Right atrium auricular region (tissue), 2 donors: ENCODE measurements at places on chromosomes 1 and 21.

DNA sequence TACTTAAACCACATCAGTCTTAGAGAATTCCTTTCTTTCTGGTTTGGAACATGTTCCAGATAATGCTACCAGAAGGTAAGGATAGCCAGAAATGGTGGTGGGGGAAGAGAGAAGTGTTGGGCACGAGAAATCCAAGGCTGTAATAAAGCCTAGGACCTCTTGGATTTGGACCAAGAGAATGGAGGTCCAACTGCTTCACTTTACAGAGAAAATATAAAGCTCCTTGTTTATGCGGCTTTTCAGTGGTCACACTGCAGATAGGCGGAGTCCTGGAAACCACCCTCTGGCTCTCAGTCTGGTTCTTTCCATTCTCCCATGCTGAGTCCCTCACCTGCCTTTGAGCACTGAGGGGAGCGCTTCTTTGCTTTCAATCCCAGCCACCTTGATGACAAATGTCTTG lies 87.8 kb downstream of the ADCY10 start:
- DNase-seq: no peak

GRCh38 chr1:173553312-173553711 lies 49.6 kb downstream of the SLC9C2 start:
- DNase-seq: no peak

GRCh38 chr1:66046415-66046814 lies 253.7 kb downstream of the PDE4B start:
- DNase-seq: no peak

GRCh38 chr1:157025385-157025784 lies 20.2 kb downstream of the ARHGEF11 start:
- no peak for DNase-seq

- DNase-seq: no peak
Observed at GRCh38 chr1:61083013-61083806, 849 bp downstream of the NFIA start.

- DNase-seq: no peak
Observed at GRCh38 chr1:101121975-101122374, 96.4 kb upstream of the DPH5 start.

- no peak for DNase-seq
Observed at GRCh38 chr1:8097077-8097799, 71.1 kb upstream of the ERRFI1 start.

GRCh38 chr1:12052008-12052573 lies 11.0 kb upstream of the TNFRSF8 start:
- peak; percentile 81 for DNase-seq

GRCh38 chr1:235648407-235648907 lies 1.1 kb downstream of the GNG4 start:
- peak; percentile 47 for DNase-seq

GRCh38 chr1:23574265-23574754 lies 15.0 kb upstream of the ID3 start:
- no peak for DNase-seq

GRCh38 chr1:101203820-101204540 lies 32.8 kb upstream of the S1PR1 start:
- no peak for DNase-seq

GRCh38 chr1:204475656-204476432 lies 18.8 kb downstream of the PIK3C2B start:
- DNase-seq: no peak

DNA sequence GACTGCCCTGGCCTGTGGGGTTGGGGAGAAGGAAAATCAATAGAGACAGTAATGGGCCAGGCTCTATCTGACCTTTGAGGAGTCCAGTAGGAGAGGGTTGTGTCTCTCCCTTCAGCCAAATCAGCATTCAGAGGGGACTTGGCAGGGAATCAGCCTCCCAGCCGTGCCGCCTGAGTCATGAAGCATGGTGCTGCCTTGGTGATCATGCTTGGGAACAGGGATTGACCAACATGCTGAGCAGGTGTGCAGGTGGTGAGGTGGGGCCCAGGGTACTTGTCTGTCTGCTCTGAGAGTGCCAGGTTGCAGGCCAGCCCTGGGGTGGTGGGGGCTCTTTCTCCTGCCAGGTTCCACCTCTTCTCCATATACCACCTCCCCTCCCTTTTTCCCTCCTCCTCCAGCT lies 58.9 kb upstream of the TLR5 start:
- no peak for DNase-seq

GRCh38 chr1:37393173-37394120 lies 80.9 kb upstream of the ZC3H12A start:
- no peak for DNase-seq

DNA sequence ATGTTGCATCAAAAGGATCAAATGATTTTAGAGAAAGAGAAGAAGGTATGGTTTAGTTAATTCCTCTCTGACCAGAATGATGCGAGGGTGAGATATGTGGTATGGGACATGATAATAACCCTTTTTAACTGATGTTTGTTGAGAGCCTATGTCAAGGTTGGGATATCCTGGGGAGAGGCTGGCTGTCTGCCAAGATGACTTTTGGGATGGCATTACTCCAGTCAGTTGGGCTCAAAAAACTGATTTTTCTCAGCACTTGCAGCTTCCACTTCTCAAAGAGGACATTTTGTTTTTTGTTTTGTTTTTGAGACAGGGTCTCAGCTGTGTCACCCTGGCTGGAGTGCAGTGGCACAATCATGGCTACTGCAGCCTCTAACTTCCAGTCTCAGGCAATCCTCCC lies 17.7 kb upstream of the STX12 start:
- DNase-seq: no peak

GRCh38 chr21:42227909-42228708 lies 9.2 kb downstream of the ABCG1 start:
- peak; percentile 96 for DNase-seq

- no peak for DNase-seq
Observed at GRCh38 chr1:67957066-67957465, 93.4 kb downstream of the DIRAS3 start.

- no peak for DNase-seq
Observed at GRCh38 chr1:211734791-211735190, 59.4 kb upstream of the NEK2 start.

DNA sequence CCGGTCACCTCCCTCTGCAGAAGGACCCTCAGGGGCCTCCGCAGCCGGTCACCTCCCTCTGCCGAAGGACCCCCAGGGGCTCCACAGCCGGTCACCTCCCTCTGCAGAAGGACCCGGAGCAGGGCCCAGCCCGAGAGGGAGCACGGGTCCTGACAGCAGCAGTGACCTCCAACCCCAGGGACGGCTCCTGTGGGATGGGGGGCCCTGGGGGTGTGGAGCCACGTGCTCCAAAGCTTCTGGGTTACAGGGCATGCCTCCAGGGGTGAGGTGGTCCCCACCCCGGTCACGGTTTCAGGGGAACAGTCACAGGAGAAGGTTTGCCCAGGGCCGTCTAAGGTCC lies 40.3 kb downstream of the SLC19A1 start:
- no peak for DNase-seq

GRCh38 chr1:93447481-93448291 lies at the start of gene FNBP1L:
Gene FNBP1L, plus strand, starts transcription at chr1:93448118. Its CDS starts 164 bp downstream, at chr1:93448282.
- DNase-seq: no peak

- DNase-seq: no peak
Observed at GRCh38 chr1:109942434-109942833, 31.8 kb downstream of the CSF1 start.

GRCh38 chr1:111619635-111620440 lies at the start of gene RAP1A:
Gene RAP1A, plus strand, starts transcription at chr1:111619789. Its CDS starts 71,572 bp downstream, at chr1:111691361.
- DNase-seq: peak; percentile 94

DNA sequence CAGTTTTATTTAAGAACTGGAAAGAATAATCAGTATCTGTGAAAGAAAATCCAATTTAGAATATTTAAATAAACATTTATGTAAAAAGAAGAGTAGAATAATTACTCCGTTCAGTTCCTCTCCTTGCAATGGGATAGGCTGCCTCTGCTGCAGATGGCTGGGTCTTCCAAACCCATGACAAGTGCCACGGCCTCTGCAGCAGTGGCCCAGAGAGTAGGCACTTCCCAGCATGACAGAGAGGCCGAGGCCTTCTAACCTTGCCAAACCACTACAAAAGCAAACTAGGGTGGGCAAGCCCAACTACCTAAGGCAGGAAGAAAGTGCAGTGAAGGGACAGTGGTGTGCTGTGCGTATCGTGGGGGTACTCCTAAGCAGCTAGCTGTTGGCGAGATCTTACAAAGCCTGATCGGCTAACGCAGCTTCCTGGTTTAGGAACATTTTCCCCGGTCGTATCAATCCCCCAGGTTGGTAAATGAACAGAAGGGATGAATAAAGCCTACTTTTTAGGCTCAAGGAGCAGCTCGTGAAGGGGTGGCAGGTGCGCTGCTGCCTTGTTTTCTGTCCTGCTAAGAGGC lies 14.5 kb downstream of the ICMT start:
- no peak for DNase-seq

- DNase-seq: no peak
Observed at GRCh38 chr1:171457412-171457811, 27.9 kb upstream of the PRRC2C start.

- DNase-seq: no peak
Observed at GRCh38 chr1:167342846-167343245, 122.2 kb downstream of the POU2F1 start.

- no peak for DNase-seq
Observed at GRCh38 chr1:230948301-230948700, 30.4 kb downstream of the TTC13 start.

GRCh38 chr1:107682467-107682866 lies 282.5 kb downstream of the VAV3 start:
- no peak for DNase-seq

- no peak for DNase-seq
Observed at GRCh38 chr1:56688522-56689026, 43.5 kb downstream of the PRKAA2 start.

- no peak for DNase-seq
Observed at GRCh38 chr1:7301664-7301981, 469.5 kb upstream of the VAMP3 start.

GRCh38 chr1:32265846-32266245 lies 14.8 kb downstream of the LCK start:
- DNase-seq: no peak

- no peak for DNase-seq
Observed at GRCh38 chr1:43443197-43443946, 10.4 kb downstream of the HYI start.

DNA sequence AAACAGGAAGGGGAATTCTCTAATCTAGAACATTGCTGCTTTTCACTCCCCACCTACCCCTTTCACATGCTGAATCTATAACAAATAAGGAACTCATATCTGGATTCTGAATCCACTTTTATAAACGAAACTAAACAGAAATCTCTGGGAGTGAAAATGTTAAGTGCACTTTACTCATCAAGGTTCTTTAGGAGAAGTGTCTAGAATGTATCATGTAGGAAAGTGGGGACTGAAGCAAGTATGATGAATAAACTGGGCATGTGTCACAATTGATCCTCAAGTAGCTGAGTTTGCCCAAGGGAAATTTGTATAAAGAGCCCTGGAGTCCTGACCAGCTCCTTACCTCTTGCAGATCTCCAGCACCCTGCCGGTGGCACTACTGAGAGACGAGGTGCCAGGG lies 19.8 kb downstream of the AVPR1B start:
- no peak for DNase-seq

DNA sequence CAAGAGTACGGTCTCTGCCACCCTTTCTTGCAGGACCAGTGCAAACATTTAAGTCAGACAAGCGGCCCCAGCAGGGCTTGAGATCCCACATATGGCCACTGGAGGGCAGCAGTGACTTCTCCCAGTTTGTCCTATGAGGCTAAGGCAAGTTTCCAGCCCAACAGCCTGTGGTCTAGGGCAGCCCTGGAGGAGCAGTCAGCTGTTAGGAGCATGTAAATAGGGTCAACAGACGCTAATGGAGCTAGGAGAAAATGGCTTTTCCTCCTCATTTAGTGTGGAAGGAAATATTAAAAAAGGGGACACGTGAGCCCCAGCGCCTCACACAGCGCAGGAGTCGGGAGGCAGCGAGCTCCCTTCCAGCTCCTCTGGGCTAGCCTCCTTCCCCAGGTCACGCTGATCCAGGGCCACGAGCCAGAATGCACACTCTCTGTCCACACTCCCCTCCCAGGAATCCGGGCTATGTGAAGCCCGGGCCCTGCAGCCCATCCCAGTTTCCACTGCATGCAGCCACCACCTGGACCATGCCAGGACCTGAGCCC lies 95.6 kb downstream of the LAMC2 start:
- peak; percentile 98 for DNase-seq

DNA sequence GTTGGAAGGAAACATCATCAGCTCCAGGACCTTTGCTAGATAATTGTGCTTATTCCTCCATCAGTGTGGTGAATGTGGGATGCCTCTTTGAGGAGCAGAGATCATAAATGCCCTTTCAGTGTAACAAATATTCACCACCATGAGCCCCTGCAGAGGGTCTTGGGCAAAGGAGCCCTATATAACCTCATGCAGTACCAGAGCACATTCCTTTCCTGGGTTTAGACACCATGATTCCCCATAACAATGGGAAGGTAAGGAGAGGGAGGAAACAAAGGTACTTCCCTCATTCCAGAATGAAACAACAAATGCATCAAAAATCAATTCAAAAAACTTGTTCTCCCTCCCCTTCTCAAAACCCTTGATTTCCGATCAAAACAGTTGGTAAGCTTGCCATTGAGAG lies 103.4 kb upstream of the PROX1 start:
- DNase-seq: no peak

- no peak for DNase-seq
Observed at GRCh38 chr1:227845147-227845458, 29.6 kb downstream of the PRSS38 start.

- no peak for DNase-seq
Observed at GRCh38 chr1:109887884-109888283, 22.8 kb upstream of the CSF1 start.

DNA sequence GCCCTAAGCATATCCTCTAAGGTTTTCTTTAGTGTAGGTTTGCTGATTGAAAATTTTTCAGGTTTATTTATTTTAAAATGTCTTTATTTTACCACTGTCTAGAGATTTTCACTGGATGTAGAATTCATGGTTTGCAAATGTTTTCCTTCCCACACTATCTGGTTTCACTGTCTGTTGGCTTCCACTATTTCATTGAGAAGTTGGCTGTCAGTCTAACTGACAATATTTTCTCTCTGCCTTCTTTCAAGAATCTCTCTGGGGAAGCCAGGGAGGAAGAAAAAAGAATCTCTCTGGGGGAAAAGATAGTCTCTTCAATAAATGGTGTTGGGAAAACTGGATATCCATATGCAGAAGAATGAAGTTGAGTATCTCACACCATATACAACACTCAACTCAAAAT lies 226.0 kb downstream of the COP1 start:
- DNase-seq: no peak
